Tongue (tissue), 3 donors: ENCODE measurements at places on chromosomes 7 and 10.

DNA sequence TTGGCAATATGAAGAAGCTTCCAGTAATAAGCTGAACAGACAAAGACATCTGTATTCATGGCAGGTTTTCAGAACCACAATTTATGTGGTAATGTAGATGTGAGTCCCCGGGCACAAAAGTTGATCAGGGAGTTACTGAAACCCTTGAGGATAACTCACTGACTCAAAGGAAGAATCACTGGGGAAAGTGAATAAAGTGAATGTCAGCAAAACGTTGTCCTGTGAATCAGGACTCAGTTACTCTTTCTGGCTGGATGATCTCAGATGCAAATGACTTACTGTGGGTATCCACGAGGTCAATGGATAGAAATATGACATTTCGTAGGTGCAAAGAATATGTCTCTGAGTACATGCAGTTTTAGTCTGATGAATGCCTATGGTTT is 172.8 kb upstream of the CTBP2 start:
- no peak for DNase-seq

- peak; percentile 37 for DNase-seq
Observed at GRCh38 chr7:45973725-45974532, 52.9 kb upstream of the IGFBP3 start.

DNA sequence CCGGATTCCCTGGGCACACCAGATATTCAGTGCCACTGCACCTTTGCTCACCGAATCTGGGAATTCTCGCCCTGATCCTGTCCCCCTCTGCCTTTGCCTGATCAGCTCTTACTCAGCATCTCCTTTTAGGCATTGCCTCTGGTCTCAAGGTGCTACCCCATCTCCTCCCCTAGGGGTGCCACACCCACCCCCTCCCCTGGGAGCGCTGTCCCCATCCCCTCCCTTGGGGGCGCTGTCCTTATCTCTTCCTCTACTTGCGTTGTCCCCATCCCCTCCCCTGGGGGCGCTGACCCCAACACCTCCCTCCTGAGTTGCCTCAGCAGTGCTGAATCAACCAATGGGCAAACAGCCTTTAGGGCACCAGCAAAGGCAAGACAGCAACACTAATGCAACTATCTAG is 686.9 kb upstream of the FOXK1 start:
- no peak for DNase-seq

GRCh38 chr7:50315739-50316671 is 11.5 kb downstream of the IKZF1 start:
- DNase-seq = no peak

GRCh38 chr10:9504227-9504626 is 1449.7 kb downstream of the GATA3 start:
- DNase-seq = no peak

- DNase-seq = no peak
Observed at GRCh38 chr10:34862892-34863291, 47.8 kb upstream of the PARD3 start.

- DNase-seq = no peak
Observed at GRCh38 chr10:24307116-24307515, 98.2 kb downstream of the KIAA1217 start.

DNA sequence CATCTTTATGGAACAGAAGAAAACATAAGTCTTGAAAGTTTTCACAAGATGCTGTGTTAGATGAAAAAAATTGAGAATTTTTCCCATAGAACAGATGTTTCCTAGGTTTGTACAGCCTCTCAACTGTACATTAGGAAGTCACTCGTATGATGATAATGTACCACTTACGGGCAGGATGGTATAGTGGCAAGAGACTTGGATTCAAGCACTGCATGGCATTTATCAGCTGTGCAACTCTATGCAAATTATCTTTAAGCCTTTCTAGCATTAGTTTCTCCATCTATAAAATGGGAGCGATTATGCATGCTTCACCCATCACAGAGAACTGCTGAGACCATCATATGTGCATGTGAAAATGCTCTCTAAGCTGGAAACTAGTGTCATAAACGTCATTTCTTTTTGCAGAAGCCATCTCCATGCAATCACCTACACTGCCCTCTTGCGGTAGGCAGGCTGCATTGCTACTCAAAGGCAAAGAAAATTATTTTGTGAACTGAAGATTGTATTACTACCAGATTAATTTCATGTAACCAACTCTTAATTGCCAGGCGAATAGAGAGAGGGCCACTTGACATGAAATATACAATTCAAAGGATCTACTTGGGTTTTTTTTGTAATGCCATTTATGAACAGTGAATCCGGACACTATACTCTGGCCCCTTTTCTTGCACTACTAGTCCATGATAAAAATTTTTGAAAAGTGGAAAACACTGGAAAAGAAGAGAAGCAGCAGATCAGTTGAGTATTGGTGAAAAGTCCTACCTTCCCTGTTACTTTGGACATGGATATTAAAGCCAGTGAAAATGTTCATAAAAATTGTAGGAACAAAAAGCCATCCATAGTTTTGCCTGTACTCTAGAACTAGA is 102.3 kb downstream of the JAZF1 start:
- DNase-seq = peak; percentile 78

DNA sequence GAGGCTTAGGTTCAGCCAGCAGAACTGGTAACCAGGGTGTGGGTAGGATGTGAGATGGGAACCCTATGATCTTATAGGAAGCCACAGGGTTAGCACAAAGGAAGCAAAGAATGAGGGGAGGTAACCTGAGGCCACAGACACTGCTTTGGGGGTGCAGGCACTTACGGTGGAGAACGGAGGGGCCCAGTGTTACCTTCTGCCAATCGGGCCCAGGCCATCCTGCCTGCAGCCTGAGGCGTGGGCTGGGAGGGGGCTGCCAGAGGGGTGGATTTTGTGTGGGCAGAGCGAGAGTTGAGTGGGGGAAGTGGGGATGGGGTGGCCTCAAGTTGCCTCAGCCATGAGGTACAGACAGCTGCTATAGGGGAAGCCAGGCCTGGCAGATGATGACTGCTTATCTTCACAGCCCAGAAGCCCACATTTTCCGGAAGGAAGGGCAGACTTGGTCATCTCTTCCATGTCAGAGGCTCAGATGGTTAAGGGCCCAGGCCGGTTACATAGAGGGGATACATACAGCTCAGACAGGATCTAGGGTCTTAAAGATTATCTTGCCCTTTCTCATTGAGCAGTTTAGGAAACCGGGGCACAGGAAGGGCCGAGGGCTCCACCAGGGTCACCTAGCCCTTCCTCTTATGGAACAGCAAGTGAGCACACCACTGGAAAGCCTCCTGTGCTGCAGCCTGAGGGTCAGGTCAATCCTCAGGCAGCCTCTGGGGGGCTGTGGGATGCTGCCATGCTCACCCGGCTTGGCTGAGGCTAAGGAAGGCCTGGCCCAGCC is 24.4 kb upstream of the VSIR start:
- no peak for DNase-seq

GRCh38 chr10:12774204-12774894 is 227.2 kb downstream of the CCDC3 start:
- no peak for DNase-seq

- DNase-seq = no peak
Observed at GRCh38 chr10:26464632-26465280, 26.6 kb downstream of the APBB1IP start.

DNA sequence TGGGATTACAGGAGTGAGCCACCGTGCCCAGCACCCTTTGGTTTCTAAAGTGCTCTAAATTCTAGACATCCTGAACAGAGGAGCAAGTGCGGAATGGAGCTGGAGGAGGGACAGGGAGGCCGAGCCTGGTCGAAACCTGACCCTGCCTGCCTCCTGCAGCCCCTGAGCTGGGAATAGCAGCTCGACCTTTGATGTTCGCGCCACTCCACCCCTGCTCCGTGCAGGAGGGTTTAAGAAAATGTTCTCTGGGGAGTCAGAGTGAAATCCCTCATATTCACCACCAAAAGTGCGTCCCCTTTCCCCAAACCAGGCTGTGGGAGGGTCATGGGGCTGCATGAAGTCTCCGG is 1.8 kb downstream of the PGAM2 start:
- no peak for DNase-seq

GRCh38 chr7:122064971-122065370 is 79.1 kb downstream of the AASS start:
- no peak for DNase-seq

- no peak for DNase-seq
Observed at GRCh38 chr7:30787486-30787885, 16.3 kb downstream of the MINDY4 start.

- DNase-seq = peak; percentile 96
Observed at GRCh38 chr10:22436893-22437619, 91.8 kb downstream of the SPAG6 start.

- peak; percentile 89 for DNase-seq
Observed at GRCh38 chr7:94289071-94289470, 105.6 kb upstream of the COL1A2 start.

- no peak for DNase-seq
Observed at GRCh38 chr7:122467661-122468449, 163.3 kb upstream of the FEZF1 start.

DNA sequence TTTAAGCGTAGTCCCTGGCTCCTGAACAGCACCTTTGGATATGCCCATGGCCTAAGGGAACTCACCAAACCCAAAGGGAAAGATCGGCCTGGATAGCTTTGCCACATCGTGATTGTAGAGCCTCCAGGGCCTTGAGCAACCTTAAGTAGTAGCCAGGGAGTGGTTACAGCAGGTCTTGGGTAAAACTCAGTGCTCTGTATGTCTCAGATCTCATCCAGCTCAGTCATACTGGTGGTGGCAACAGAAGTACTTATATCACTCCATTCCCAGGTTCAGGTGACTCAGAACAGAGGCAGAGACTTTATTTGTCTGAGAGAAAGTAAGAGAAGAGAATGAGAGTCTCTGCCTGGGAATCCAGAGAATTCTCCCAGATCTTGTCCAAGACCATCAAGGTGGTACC is 39.1 kb upstream of the AASS start:
- no peak for DNase-seq

DNA sequence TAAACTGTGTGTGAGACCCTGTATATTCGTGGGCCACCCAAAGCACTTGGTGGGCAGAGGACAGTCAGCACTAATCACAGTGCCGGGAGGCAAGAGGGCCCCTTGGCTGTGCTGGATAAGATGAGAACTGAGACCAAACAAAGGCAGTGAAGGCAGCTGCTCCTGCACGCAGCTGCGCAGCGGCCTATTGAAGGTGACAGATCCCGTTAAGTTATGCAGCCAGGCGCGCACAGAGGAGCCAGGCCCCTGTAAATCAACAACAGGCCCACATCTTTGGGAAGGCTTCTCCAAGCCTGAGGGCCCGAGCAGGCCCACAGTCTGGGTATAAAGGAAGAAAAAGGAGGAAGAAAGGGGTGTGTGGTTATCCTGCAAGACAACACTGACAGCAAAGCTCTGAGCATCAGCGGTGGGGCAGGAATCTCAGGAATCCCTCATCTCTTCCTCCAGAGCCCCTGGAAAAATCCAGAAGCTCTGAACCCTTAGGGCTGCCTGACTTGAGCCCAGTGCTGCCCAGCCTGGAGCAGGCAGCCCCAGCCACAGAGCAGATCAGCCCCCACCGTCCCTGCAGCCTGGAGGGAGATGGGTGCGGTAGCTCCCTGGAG is 154.2 kb downstream of the ARHGAP12 start:
- peak; percentile 90 for DNase-seq

GRCh38 chr7:39757604-39758003 is 134.2 kb downstream of the RALA start:
- DNase-seq = no peak

- no peak for DNase-seq
Observed at GRCh38 chr7:4143511-4144171, 538.5 kb upstream of the FOXK1 start.

GRCh38 chr7:114962441-114962840 is 40.5 kb downstream of the MDFIC start:
- DNase-seq = no peak

GRCh38 chr7:24018331-24018730 is 265.7 kb upstream of the NPY start:
- no peak for DNase-seq

DNA sequence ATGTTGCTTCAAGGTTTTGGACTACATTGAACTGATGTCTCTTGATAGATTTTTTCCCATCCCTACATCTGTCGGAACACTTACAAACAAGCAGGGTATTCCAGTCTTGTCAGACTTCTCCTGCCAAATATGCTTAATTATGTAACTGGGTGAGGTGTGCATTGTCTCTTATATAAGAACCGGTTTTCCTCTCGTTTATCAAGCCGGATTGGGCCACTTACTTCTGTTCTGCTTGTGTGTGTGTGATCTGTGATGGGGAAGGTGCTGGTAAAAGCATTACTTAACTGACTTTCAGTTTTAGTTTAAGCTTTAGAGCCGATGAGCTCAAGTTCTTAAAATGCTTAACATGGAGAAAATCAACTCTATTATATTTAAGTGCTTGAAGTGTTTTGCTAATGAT is 57.9 kb downstream of the OTUD1 start:
- no peak for DNase-seq

GRCh38 chr7:80213814-80214213 is 79.2 kb downstream of the GNAI1 start:
- DNase-seq = no peak

DNA sequence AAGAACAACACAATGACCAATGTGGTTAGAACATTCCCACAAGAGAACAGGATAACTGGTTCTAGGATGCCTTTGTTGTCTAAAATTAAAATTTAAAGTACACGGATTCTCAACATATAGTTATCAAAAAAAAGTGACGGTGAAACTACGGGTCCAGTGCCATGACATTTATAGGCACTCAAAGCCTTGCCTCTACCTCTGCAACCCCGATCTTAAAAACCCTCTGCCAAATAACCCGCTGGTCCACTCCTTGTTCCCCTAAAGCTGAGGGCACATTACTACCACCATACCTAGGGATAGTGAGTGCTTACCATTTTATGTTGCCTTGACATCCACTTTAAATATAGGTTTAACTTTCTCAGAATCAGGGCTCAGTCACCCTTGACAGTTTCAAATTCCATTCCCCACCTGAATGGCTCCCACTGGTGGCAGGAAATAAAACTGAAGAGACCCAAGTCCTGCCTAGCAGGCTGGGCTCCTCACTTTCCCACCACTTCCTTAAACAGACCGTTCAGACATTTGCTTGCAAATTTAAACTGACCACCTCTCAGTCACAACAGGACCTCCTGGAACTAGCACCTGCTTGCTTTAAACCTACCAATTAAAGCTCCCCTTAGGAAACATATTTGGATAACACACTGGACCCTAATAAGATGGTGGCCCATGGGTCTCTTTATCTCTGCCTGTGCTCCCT is 169.9 kb upstream of the ASAH2 start:
- peak; percentile 31 for DNase-seq

DNA sequence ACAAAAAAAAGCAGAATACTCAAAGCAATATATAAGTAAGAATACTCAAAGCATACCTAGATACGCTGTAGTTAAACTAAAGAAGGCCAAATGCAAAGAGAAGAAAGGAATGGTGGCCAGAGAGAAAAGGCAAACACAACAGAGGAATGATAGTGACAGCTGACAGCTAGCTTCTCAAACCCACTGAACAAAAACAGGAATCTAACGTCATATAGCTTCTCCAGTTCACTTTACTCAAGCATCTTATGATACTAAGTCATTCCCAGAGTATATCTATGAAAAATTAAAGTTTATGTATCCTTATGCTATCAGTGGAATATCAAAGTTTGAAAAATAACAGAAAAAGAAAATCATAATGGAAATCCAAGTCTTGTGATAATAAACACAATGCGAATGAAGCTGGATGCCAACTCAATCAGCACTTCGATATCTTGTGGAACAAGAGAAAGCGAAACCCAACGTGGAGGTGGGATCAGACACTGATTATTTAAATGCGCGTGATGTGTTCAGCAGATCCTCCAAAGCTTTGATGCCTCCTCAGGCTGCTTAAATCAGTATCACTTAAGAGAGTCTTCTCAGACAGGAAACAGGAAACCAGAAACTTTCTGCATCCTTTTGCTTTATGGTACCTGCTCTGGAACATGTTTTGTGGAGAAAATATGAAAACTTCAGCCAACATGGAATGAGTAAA is 102.8 kb downstream of the PIP4K2A start:
- no peak for DNase-seq
